ENCODE measurements at places on chromosomes 2 and 18. TPM values are rescaled to one million over a fixed set of nuclear protein-coding genes. Genes with fewer than 3 reads are reported as not detected.

DNA sequence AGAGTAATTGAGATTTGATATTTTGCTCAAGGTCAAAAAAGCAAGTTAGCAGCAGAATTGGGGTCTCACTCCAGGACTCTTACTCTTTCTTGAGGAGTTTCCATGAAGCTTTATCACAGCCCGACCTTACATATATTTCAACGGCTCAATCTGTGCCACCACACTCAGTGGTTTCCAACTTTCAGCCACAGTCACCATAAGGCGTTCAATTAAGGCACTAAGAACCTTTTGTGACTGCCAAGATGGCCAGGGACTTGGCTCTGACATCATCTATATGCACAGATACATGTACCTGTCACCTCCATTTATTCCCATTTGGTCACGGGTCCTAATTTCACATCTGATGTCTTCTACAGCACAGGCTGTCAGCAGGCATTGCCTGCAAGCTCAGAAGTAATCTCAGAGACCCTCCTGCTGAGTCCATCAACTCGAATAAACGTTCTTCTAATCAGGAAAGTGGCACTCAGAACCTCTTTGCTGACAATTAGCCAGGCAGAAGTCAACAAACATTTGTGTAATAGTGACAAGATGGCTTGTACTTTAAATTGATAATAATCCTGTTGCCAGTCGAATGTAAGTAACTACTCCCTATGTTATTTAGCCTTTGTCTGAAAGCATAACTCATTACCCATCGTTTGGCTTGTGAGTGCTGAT lies 16.1 kb downstream of the DYTN start:
- no peak overlapping the region for H3K4me3 ChIP-seq
- DNase-seq: no peak
- no peaks in the 10 kb centered on the region for H3K4me1 ChIP-seq
- H3K27me3 ChIP-seq: no peaks in the 10 kb centered on the region

The FN1 gene
- 310 TPM for total RNA-seq

DNA sequence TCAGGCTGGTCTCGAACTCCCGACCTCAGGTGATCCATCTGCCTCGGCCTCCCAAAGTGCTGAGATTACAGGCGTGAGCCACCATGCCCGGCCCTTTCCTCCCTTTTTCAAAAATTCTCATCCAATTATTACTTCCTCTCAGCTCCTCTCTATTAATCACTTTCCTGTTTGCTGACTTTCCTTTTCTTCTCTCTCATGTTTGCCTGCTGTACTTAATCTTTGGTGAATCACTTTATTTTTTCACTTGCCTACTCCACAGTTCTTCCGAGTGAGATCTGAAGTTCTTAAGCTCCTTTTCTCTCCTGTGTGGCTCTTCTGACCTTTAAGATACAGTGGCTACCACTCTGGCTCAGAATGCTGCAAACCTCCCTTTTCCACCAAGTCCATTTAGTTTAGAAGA lies 126.3 kb upstream of the SERTAD2 start:
- H3K27me3 ChIP-seq: no peaks in the 10 kb centered on the region
- DNase-seq: no peak
- H3K36me3 ChIP-seq: no peaks in the 10 kb centered on the region
- no peak overlapping the region for H3K4me3 ChIP-seq
- no peaks in the 10 kb centered on the region for H3K4me1 ChIP-seq
- no peak overlapping the region for H3K27ac ChIP-seq

- no peaks in the 10 kb centered on the region for H3K36me3 ChIP-seq
- H3K27me3 ChIP-seq: no peaks in the 10 kb centered on the region
- no peaks in the 10 kb centered on the region for H3K4me1 ChIP-seq
- H3K4me3 ChIP-seq: no peak overlapping the region
- DNase-seq: no peak
These were observed 131.5 kb upstream of the SMAD2 start for GRCh38 chr18:48061781-48062570.

GRCh38 chr18:35581898-35582641 lies 530 bp downstream of the GALNT1 start:
- peaks cover 18% of the 10 kb centered on the region for H3K4me1 ChIP-seq
- no peaks in the 10 kb centered on the region for H3K36me3 ChIP-seq
- peak overlapping the region; percentile 69 for H3K27ac ChIP-seq

- no peaks in the 10 kb centered on the region for H3K36me3 ChIP-seq
- peak overlapping the region; percentile 93 for H3K4me3 ChIP-seq
- H3K4me1 ChIP-seq: peaks cover 48% of the 10 kb centered on the region
- DNase-seq: no peak
These were observed 985 bp downstream of the ILKAP start for GRCh38 chr2:238202326-238203093.

The PLGLB1 gene
- not detected for total RNA-seq

DNA sequence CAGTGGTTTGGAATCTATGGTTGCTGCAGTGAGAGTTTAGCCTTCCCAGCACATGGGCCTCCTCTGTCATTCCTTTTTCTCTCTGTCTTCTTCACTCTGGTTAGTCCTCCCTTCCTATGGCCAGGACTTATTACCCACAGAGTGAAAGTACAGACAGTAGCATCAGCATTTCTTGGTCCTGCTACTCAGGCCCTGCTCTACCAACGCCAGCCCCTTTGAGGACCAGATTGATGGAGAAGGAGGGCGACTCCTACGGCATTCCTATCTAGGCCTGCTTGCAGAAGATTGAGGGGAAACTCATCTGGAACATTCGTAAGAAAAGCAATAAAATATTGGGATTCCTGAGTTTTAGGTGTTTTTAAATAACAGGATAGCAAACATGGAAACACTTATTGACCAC lies 43.5 kb downstream of the BMP10 start:
- no peak overlapping the region for H3K4me3 ChIP-seq
- peaks cover 46% of the 10 kb centered on the region for H3K4me1 ChIP-seq
- H3K27ac ChIP-seq: peak overlapping the region; percentile 86
- no peak for DNase-seq

GRCh38 chr2:224671731-224672130 lies 44.4 kb downstream of the CCDC195 start:
- H3K27me3 ChIP-seq: no peaks in the 10 kb centered on the region
- no peaks in the 10 kb centered on the region for H3K36me3 ChIP-seq
- no peak for DNase-seq
- no peak overlapping the region for H3K4me3 ChIP-seq
- H3K27ac ChIP-seq: no peak overlapping the region
- H3K4me1 ChIP-seq: no peaks in the 10 kb centered on the region

The TMEM200C gene
- not detected for total RNA-seq

The SETBP1 gene
- total RNA-seq: 29.8 TPM

The FER1L5 gene
- total RNA-seq: 5.2 TPM

GRCh38 chr2:8578335-8579244 lies 103.3 kb upstream of the ID2 start:
- no peak overlapping the region for H3K4me3 ChIP-seq
- H3K27ac ChIP-seq: no peak overlapping the region
- no peaks in the 10 kb centered on the region for H3K27me3 ChIP-seq
- DNase-seq: no peak
- H3K36me3 ChIP-seq: no peaks in the 10 kb centered on the region

- no peak for DNase-seq
- no peak overlapping the region for H3K4me3 ChIP-seq
- H3K4me1 ChIP-seq: peaks cover 11% of the 10 kb centered on the region
- H3K27me3 ChIP-seq: no peaks in the 10 kb centered on the region
These were observed 495.7 kb upstream of the TCF4 start for GRCh38 chr18:56083523-56084287.

GRCh38 chr2:158457092-158457825 lies 507 bp downstream of the PKP4 start:
- peak overlapping the region; percentile 95 for H3K27ac ChIP-seq
- peaks cover 23% of the 10 kb centered on the region for H3K4me1 ChIP-seq
- H3K36me3 ChIP-seq: no peaks in the 10 kb centered on the region
- no peaks in the 10 kb centered on the region for H3K27me3 ChIP-seq
- peak; percentile 52 for DNase-seq

GRCh38 chr18:58394602-58395425 lies 234.1 kb downstream of the ALPK2 start:
- DNase-seq: no peak
- H3K4me1 ChIP-seq: no peaks in the 10 kb centered on the region
- H3K27ac ChIP-seq: no peak overlapping the region
- H3K27me3 ChIP-seq: no peaks in the 10 kb centered on the region

The CXCR4 gene
- total RNA-seq: 60.0 TPM

DNA sequence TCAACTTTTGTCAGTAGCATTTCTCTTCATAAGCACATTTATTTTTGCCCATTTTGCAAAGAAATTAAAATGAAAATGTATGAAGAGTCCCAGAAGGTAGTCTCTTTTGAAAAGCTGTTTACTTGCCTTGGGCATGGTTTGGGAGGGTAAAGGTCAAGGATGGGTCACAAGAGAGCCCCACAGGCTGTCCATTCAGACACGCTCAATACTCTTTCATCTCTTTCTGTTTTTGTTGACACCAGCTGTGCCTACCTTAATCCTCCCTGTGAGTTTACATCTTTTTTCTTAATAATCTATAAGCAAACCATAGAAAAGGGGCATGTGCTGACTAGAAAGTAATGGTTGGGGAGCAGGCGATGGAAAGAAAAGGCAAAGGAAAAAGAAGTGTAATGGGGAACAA lies 49.6 kb upstream of the KLF7 start:
- DNase-seq: no peak
- no peaks in the 10 kb centered on the region for H3K27me3 ChIP-seq
- H3K36me3 ChIP-seq: no peaks in the 10 kb centered on the region
- no peak overlapping the region for H3K27ac ChIP-seq
- no peaks in the 10 kb centered on the region for H3K4me1 ChIP-seq

All from upper lobe of left lung (tissue), 6 donors.